ENCODE measurements at places on chromosomes 5 and 9.

DNA sequence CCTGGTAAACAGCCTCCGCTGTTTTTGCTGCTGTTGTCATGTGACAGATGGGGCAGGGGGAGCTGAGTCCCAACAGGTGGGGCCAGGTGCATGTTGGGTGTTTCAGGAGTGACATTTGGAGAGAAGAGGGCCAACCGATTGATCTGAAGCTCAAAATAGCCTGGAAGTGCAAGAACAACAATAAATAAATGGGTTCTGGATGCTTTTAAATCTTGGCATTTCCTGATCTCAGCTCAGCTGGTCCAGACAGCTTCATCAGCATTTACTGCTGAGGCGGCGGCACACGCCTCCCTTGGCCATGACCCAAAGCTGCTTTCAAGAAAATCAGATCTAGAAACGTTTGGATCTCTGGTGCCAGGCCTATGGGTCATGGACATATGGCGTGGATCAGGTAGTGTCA, 70.5 kb downstream of the PPARGC1B start:
- no peak for DNase-seq

DNA sequence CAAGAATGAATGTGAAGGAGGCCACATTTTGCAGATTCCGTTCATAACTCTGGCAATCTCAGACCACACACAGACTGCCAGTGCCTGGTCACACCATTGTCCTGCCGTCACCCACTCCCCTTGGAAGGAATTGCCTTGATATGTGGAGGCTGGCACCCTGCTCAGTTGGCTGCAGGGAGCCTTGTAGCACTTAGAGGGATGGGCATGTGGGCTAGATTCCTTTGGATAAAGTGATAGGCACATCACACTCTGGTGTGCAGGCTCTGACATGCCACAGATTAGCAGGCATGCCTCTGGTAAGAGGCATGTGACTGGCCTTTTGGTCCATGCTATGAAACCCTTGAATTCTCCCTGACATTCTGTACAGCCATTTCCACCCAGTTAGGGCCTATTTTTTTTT, 254.6 kb upstream of the PIK3R1 start:
- no peak for DNase-seq

GRCh38 chr5:143594902-143595818, 191.7 kb upstream of the NR3C1 start:
- no peak for DNase-seq

GRCh38 chr5:61622156-61622555, 290.1 kb downstream of the ZSWIM6 start:
- DNase-seq = no peak

GRCh38 chr5:10401498-10401897, 40.2 kb upstream of the ROPN1L start:
- no peak for DNase-seq

DNA sequence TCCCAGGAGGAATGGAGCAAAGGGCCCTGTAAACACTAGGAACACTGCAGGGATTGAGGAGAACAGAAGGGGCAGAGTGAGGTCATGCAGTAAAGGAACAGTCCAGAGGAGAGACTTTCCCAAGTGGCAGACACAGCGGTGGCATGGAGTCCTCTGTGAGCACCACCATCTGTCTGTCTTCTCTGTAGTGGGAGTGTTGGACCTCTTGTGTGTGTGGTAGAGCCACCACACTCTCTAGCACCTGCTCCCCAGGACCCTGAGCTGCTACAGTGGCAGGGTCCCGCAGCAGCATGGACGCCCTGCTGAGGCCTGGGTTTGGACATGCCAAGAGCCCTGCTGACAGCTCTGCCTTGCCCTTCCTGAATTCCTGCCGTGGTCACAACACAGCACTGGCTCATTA, 75.7 kb upstream of the LARP1 start:
- DNase-seq = no peak

Measured in left hindlimb (tissue), 1 donor.